Activated CD8-positive, alpha-beta memory T cell treated with anti-CD3 and anti-CD28 coated beads for 24 hours (primary cell): ENCODE measurements at places on chromosomes 2 and 18.

DNA sequence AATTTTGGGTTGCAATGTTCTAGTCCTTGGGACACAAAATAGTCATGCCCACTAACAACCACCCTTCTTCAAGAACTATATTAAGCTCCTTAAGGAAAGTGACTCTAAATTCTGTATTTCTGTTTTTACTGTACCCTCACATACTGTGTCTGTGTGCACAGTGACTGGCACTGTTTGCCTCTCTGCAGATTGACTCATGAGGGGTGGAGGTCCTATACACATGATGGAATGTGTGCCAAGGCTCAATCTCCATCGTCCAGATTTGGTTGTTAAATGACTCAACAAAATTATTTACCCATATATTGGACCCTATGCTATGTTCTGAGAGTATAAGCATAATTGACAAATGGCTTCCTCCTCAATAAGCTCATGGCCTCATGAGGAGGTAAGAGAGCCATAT, 126.6 kb upstream of the CWC22 start:
- no peak for DNase-seq

DNA sequence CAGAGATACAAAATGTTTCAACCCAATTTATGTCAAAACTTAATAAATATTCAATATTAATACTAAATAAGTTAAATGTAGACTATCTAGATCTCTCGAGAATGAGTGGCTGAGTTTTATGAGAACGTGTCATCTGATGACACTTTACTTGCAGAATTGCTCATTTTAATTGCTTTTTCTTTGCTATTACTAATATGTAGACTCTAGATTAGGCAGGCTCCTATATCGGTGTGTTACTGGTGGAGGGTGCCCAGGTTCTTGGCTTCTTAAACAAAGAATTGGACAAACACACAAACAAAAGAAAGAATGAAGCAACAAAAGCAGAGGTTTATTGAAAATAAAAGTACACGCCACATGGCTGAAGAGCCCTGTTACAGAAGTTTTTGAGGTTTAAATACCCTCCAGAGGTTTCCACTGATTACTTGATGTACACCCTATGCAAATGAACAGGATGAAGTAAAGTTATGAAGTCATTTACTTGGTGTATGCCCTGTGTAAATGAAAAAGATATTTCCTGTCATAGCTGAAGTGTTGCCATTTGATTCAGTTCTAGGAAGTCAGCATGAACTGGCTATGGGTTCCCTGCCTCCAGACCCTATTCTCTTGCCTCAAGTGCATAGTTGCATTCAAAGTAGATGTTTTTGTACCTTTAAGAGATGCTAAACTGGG, 122.9 kb upstream of the ITGA4 start:
- DNase-seq, result no peak

DNA sequence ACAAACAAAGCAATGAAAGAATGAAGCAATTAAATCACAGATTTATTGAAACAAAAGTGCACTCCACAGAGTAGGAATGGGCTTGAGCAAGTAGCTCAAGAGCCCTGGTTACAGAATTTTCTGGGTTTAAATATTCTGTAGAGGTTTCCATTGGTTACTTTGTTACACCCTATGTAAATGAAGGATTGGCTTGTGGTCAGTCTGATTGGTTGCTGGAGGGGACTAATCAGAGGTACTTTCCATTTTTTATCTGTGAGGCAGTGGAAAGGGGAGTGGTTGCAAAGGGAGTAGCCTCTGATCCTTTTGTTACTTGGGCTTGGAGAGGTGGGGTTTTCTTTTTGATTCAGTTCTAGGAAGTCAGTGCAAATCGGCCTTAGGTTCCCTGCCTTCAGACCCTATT, 253.3 kb downstream of the ARL6IP6 start:
- no peak for DNase-seq

GRCh38 chr2:16640001-16640700, 25.5 kb downstream of the CYRIA start:
- no peak for DNase-seq

GRCh38 chr2:181780047-181780651, 99.8 kb upstream of the NEUROD1 start:
- no peak for DNase-seq

- DNase-seq, result peak; percentile 80
Observed at GRCh38 chr2:239882331-239882732, 142.8 kb downstream of the NDUFA10 start.

GRCh38 chr2:108594132-108594981, 60.1 kb downstream of the LIMS1 start:
- no peak for DNase-seq

GRCh38 chr2:15691586-15692310, 100.1 kb downstream of the DDX1 start:
- DNase-seq, result no peak

DNA sequence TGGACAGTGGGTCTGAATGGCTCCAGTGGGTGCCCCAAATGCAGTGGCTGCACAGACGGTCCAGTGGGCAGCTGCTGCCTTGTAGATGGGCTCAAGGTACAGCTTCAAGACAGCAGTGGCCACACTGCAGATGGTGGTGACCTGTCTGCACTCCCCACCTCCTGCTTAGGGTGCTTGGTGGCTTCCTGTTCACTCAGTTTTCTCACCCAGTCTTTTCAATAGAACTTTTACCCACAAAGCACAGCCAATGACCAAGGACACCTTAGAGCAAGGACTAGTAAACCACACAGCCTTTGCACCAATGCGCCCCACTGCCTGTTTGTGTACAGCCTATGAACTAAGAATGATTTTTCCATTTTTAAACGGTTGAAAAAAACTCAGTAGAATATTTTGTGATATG, 34.9 kb downstream of the MEX3C start:
- DNase-seq, result no peak

GRCh38 chr2:13006829-13007717, 290.3 kb downstream of the TRIB2 start:
- DNase-seq, result peak; percentile 83
